Suppressor macrophage treated with lipopolysaccharide for 1 hour (primary cell): ENCODE measurements at places on chromosomes 1 and 21.

GRCh38 chr1:41528726-41529605 is 44.5 kb upstream of the EDN2 start:
- DNase-seq = no peak

GRCh38 chr1:150829751-150830150 is 21.7 kb upstream of the CTSK start:
- no peak for DNase-seq

DNA sequence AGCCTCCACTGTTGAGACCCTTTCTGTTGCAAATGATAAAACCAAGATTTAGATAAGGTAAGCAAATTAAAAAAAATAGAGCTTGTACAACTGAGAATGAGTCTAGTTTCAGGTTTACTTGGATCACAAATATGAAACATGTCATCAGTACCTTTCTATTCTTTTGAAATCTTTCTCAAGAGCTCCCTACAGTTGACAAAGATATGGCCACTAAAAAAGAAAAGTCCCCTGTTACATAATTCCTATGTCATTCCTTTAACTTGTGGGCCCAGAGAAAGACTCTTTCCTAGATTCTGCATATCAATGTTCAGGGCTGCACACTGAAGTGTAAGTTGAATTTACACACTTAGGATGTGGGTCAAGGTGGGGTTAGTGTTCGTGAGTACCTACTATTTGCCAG is 168.1 kb downstream of the PLA2G4A start:
- peak; percentile 46 for DNase-seq

DNA sequence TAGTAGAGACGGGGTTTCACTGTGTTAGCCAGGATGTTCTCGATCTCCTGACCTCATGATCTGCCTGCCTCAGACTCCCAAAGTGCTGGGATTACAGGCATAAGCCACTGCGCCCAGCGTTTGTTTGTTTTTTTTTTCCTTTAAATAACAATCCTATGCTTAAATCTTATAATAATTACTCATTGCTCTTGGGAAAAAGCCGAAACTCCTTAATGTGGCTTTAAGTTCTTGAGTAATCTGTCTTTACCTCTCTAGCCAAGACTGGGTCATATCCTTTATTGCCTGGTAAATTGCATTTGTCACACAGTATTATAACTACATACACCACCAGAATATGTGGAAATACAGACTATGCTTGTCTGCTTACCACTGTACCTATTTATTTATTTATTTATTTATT is 97.1 kb downstream of the MACF1 start:
- no peak for DNase-seq

GRCh38 chr1:85824066-85824840 is 116.0 kb upstream of the ZNHIT6 start:
- DNase-seq = no peak

GRCh38 chr1:163758977-163759670 is 437.4 kb downstream of the NUF2 start:
- no peak for DNase-seq

- no peak for DNase-seq
Measured at GRCh38 chr1:33927721-33928120, 63.8 kb downstream of the HMGB4 start.

DNA sequence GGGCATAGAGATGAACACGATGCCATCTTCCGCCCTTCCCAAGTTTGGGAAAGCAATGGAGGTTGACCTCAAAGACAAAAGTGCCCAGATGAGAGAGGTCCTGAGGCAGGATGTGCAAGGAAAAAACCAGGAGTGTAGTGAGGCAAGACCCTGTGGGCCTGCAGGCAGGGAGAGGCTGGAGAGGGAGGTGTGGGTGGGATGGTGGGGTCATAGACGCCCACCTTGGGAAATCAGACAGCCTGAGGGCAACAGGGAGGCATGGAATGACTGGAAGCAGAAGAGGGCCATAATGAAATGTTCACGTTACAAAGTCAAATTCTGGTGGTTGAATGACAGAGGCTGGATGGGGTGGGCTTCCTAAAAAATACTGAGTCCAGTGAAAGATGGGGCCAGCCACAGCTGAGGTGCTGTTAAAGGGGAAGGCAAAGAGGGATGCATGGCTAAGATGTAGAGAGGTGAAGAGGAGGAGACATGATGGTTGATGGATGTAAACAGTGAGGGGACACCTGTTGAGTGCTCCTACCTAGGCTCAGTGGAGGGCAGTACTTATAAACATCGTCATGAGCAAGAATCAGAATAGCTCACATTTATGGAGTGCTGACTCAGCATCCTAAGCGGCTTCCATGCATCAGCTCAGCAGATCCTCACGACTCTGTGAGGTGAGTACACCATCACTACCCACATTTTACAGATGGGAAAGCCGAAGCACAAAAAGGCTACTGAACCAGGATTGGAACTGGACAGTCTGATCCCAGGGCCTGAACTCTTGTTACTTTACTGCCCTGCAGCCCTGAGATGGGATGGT is 42.0 kb downstream of the GRIK3 start:
- no peak for DNase-seq

DNA sequence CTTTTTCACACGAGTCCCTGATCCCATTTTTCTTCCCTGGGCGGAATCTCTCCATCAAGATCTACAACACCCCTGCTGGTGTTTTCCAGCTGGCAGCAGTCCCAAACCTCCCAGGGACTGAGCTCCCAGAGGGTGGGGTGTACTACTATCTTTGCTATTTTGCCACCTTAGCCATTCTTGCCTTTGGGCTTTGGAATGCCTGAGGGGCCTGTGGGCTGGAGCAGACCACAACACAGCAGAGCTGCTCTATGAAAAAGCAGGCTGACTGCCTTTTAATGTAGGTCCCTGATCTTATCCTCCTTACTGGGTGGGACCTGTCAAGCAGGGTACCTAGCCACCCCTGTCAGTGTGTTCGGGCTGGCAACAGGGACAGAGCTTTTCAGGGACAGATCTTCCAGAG is 91.9 kb downstream of the KCNT2 start:
- DNase-seq = no peak

- DNase-seq = peak; percentile 97
Measured at GRCh38 chr1:25616095-25616986, at the start of gene MAN1C1. TSS of gene MAN1C1 (plus strand) at chr1:25616791. CDS start at chr1:25617798, 1,007 bp downstream.

- no peak for DNase-seq
Measured at GRCh38 chr1:161956097-161956496, 67.6 kb downstream of the OLFML2B start.

- DNase-seq = no peak
Measured at GRCh38 chr1:170273291-170274130, 127.8 kb downstream of the NTMT2 start.
